ENCODE measurements at places on chromosomes 16 and 17.

GRCh38 chr17:13643180-13643579 is 41.5 kb upstream of the HS3ST3A1 start:
- DNase-seq = no peak

- DNase-seq = no peak
These were observed 181.6 kb downstream of the TMEM132E start for GRCh38 chr17:34760931-34761495.

GRCh38 chr17:62781356-62781755 is 26.8 kb downstream of the MARCHF10 start:
- DNase-seq = no peak

- DNase-seq = no peak
These were observed 7.5 kb downstream of the BTBD17 start for GRCh38 chr17:74354123-74354522.

DNA sequence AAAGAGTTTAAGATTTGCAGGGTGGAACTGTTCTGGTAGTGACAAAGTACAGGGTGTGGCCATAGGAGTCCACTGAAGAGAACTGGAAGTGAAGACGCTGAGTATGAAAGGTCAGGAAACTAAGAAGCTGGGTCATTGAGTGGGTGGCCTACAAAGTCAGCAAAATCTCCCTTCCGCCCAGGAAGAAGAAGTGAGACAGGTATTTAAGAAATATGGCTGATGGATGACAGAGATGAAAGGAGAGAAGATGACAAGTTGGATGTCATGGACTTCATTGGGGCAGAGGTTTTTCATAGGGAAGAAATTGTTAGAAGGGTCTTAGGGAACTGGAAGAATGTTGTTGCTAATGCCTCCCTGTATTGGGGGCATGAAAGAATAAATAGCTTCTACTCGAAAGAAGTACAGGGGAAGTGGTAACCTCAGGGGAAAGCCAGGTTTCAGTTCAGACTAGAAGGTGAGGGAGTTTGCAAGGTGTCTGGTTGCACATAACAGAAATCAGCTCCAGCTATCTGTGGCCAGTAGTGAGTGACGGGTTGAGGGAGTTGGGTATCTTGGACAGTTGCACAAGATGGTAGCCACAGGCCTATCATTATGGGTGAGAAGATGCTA is 33.6 kb upstream of the MED13 start:
- DNase-seq = no peak

DNA sequence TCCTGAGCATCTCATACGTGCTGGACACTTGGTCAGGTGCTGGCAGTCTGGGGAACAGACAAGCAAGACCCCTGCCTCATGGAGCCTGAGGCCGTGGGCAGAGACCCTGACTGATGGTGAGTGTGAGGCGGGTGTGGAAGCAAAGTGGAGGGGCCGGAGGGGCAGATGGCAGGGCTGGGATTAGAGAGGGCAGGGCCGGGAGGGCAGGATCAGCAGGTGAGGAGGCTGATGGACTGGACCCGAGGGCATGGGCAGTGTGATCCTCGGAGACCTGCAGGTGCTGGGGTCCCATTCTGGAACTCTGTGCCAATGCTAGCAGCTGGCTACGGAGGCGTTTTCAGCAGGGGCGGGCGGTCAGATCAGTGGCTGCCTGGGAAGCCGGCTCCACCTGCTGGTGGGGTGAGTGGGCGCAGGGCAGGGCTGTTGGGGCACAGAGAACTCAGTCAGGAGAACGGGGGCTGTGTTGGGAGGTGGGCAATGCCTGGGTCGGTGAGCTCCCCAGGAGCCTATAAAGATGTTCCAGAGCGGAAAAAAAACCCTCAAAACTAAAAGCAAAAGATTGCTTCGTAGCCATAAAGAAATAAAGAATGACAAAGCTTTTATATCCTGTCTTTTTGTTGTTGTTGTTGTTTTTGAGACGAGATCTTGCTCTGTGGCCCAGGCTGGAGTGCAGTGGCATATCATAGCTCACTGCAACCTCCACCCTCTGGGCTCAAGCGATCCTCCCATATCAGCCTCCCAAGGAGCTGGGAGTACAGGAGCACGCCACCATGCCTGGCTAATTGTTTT is 8.9 kb upstream of the C16orf74 start:
- DNase-seq = peak; percentile 16

DNA sequence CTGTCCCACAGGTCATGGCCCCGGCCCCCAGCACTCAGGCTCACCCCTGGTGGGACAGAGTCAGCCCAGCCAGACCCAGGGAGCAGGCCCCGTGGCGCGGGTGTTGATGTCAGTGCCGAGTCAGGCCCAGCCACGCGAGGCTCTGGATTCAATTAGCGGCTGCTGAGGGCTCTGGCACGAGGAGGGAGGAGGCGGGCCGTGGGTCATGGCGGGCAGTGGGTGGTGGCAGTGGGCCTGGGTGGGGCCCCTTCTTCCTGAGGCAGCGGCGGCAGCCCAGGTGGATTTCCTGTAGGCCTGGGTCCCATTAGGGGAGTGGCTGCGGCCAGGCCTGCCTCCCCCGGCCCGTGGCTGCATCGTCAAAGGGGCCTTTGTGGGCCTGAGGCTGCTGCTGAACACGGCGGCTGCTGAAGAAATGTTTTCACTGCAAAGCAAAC is 12.9 kb downstream of the VASN start:
- no peak for DNase-seq

GRCh38 chr16:47366228-47366627 is 94.6 kb downstream of the ITFG1 start:
- DNase-seq = no peak

- no peak for DNase-seq
These were observed 58.0 kb downstream of the PIGL start for GRCh38 chr17:16275024-16275423.

GRCh38 chr16:52631711-52632110 is 84.8 kb upstream of the TOX3 start:
- DNase-seq = no peak

DNA sequence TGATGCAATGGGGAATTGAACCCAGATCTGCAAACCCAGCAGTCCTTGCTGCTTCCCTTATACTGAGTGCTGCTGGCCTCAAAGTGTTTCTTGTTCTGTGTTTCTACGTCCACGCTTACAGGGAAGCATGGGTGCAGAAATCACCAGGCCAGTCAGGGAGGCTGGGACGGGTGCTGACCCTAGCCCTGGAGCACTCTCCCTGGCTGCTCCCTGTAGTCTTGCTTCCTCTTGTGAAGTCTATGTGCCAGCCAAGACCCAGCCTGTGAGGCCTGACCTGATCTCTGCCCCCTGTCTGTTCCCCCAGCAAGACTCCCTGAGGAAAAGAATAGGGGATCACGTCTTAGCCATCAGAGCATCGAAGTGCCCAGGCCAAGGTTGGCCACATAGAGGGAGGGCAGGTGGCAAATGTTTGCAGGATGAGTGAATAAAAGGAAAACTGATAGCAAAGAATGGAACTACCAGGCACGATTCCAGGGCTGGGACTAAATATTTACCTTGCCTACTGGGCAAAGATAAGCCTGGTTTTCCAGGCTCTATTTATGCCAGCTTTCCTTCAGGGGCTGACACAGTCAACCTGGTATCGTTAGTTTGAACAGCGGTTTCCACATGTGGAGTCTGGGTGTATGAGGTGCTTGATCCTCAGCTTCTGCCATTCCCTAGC is 41.2 kb upstream of the RHOT1 start:
- peak; percentile 40 for DNase-seq

- DNase-seq = no peak
These were observed 300.5 kb downstream of the CPPED1 start for GRCh38 chr16:12503191-12503590.

- no peak for DNase-seq
These were observed 62.3 kb downstream of the CLEC16A start for GRCh38 chr16:11006656-11007055.

DNA sequence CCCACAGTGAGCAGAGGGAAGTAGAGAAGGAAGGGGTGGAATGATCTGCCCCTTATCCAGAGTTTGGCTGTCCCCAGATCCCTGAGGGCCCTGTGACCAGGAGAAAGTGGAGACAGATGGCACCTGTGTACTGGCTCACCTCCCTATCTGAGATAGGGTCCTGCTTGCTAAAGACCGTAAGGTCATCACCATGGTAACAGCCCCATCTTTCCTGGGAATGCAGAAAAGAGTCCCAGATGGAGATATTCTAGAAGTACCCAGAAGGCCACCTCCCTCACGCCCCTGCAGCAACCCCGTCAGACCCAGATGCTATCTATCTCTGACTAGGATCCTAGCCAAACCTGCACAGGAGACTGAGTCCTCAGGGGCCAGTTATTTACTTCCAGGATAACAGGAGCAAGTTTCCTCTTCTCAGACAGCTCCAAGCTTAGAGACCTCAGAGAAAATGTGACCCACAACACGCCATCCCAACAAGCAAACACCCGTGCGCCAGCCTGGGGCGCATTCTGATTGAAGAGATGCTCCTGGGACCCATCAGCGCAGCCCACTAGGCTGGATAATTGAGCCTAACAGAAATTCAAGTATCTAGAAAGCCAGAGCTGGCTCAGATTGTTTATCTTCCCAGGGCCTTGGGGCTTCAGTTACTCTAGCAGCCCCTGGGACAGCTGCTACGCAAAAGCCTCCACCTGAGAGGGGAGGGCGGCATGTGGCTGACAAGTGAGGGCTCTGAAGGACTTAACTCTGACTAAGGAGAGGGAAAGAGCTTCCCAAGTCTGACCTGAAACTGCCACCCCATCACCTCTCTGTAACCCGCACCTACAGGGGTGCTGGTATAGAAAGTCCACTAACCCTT is 1.9 kb downstream of the ORMDL3 start:
- DNase-seq = no peak

DNA sequence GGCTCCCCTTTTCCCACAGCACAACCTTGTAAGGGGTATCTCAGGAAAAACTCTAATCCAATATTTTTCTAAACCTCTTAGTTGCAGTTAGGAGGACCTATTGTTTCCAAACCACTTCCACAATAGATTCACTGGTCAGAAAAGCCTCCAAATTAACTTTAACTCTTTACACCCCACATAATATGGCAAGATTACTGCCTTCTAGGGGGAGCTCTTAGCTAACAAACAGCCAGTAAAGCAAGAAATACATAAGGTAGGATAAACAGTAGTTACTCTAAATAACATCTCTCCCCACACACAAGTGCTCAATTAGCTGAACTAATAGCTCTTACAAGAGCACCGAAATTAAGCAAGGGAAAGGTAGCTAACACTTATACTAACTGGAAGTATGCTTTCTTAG is 192.1 kb upstream of the KIF2B start:
- DNase-seq = no peak

DNA sequence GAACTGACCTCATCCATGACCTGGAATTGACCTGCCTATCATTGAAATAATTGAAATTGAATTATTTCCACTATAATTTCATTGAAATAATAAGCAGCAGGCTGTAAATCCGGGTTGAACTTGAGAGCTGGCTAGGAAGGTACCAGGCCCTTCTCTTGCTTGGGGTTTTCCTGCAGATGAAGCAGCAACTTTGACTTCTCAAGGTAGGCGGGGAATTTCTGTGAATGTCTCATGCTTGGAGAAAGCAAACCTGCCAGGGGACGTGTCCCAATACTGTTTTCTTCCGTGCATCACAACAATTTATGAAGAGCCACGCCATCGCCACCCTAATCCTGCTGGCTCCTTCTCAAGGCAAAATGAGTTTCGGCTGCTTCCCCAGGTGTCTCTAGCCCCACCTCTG is 97.5 kb upstream of the XYLT1 start:
- DNase-seq = no peak

DNA sequence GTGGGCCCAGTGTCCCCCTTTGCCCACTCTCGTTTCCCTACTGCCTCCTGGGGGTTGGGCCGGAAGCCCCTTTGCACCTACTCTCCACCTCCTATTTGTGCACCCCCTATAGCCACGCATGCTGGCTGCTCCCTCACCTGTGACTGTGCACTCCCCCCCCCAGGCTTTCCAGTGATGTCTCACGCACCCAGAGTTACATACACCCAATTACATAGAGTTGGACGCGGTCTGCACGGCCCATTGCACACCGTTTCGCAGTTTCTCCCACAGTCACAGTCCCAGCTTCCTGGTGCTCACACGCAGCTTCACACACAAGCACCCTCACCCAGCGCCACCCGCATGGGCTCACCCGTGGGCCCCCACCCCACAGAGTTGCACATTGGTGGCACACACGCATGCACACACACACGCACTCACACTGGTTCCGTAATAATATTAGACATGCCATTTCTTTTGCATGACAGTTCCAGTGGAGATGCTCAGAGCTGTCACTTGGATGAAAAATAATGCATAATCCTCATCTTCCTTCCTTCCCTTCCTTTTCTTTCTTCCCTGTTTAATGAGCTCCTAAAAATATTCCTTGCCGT is 21.5 kb upstream of the C1QL1 start:
- no peak for DNase-seq

DNA sequence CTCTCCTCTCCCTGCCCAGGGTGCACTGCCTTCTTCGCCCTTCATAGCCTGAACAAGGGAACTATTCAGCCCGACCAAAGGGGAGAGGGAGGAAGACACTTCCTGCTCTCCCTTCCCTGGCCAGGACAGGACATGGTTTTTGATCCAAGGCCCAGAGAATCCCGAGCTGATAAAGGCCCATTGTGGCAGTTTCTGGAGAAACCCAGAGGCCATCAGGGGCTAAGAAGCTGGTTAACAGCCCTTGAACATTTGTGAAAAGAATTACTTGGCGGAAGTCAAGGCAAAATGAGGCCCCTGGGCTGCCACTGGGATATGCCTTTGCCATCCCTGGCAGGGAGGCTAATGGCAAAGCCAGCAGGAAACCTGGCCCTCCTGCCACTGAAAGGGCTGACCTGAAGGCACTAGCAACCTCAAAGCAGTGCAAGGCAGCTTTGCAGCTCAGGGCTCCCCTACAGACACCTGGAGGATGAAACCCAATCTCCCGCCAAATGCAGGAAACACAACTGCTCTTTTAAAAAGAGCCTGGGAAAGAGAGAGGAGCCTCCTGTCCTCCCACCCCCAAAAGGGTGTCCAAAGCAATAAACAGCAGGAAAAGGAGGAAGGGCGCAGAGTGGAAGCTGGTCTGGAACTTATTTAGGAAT is 12.6 kb downstream of the PHB1 start:
- DNase-seq = no peak

GRCh38 chr17:63486317-63487013 is 9.6 kb downstream of the ACE start:
- no peak for DNase-seq

GRCh38 chr16:84927621-84928591 is 83.4 kb downstream of the ZDHHC7 start:
- no peak for DNase-seq

DNA sequence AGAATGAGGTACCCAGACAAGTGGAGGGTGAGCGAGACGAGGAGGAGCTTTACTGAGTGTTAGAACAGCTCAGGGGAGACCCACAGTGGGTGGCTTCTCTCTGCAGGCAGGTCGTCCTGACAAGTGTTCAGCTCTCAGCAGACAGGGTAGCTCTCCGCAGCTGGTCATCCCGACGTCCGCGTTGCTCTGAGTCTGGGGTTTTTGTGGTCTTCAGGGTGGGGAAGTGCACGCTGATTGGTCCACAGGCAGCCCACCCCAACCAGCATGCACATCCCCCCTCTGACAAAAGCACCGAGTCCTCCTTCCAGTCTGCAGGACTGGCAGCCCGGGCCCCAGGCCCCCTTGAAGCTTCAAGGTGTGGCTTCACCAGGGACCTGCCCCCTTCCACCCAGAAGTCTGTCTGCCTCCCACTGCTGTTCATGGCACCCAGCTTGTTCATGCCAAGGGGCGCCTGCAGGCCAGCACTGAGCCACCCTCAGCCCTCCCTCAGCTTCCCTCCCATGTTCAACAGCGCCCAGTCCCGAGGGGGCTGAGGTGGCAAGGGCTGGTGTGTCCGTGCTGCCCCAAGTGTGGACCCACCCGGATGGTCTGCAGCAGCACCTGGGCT is 19.9 kb upstream of the WDR45B start:
- DNase-seq = no peak

Measured in cerebellar cortex (tissue), 1 donor.